Type B pancreatic cell (in vitro differentiated cells): ENCODE measurements at places on chromosomes 5 and 9. TPM values are rescaled to one million over a fixed set of nuclear protein-coding genes. Genes with fewer than 3 reads are reported as not detected.

DNA sequence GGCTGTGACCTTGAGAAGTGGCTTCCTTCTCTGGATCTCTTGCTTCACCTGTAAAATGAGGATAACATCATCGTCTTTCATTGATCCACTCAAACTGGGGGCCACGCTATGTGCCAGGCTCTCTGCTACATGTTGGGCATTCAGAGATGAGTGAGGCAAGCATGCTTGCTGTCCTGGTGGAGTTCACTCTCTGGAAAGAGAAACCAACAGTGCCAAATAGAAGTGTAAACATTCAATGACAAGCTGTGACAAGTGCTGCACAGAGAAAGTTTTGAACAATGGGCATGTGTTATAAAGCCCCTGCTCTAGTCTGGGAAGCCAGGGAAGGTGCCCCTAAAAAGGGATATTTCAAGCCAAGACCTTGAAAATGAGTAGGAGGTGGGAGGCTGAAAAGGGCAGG, 50.9 kb upstream of the AFAP1L1 start:
- DNase-seq, result no peak
- H3K36me3 ChIP-seq, result no peaks in the 10 kb centered on the region
- no peaks in the 10 kb centered on the region for H3K4me1 ChIP-seq
- H3K27ac ChIP-seq, result no peak overlapping the region

The VAV2 gene
- total RNA-seq, result 39.4 and 54.3 TPM in 2 replicates

GRCh38 chr5:102865510-102866236, 110.6 kb downstream of the PAM start:
- peaks cover 8% of the 10 kb centered on the region for H3K4me1 ChIP-seq
- peak overlapping the region; percentile 87 for H3K4me3 ChIP-seq
- H3K27ac ChIP-seq, result peak overlapping the region; percentile 70
- DNase-seq, result peak; percentile 73
- peaks cover 8% of the 10 kb centered on the region for H3K36me3 ChIP-seq

The IL9 gene
- not detected in 2 replicates for total RNA-seq

DNA sequence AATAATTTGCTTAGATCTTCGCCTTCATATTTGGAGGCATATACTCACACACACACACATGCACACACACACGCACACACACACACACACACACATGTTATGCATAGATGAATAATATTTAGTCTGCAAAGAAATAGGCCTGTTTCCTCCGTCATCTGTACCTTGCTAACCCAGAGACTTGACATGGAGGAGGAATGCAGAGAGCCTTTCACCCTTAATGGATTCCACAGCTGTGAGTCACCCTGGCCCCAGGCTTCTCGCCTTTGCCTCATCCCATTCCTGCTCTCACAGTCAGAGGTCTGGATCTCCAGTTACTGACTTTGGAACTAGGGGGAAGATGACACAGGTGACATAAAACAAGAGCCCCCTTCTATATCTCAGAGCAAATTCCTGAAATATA, 29.7 kb downstream of the ZNF462 start:
- DNase-seq, result no peak
- peaks cover 62% of the 10 kb centered on the region for H3K36me3 ChIP-seq
- peak overlapping the region; percentile 67 for H3K4me3 ChIP-seq
- H3K27me3 ChIP-seq, result no peaks in the 10 kb centered on the region
- H3K4me1 ChIP-seq, result peaks cover 60% of the 10 kb centered on the region

DNA sequence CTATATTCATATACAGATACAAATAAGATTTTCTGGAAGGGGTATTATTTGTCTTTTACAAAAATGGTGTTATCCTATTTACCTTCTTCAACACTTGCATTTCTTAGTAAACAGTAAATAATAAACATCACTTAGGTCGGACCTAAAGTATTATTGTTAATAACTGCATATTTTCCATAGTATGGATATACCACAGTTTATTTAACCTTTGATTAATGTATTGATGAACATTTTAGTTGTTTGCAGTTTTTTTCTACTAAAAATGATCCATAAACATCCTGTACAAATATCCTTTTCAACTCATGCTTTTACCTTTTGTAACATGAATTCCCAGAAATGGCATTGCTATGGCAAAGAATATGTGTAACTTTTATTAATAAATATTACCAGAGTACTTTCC, 83.4 kb downstream of the NDUFAF2 start:
- no peak for DNase-seq
- H3K4me1 ChIP-seq, result peaks cover 11% of the 10 kb centered on the region
- no peak overlapping the region for H3K27ac ChIP-seq
- no peak overlapping the region for H3K4me3 ChIP-seq
- no peaks in the 10 kb centered on the region for H3K27me3 ChIP-seq

The AK3 gene
- total RNA-seq, result 47.5 and 50.0 TPM in 2 replicates

DNA sequence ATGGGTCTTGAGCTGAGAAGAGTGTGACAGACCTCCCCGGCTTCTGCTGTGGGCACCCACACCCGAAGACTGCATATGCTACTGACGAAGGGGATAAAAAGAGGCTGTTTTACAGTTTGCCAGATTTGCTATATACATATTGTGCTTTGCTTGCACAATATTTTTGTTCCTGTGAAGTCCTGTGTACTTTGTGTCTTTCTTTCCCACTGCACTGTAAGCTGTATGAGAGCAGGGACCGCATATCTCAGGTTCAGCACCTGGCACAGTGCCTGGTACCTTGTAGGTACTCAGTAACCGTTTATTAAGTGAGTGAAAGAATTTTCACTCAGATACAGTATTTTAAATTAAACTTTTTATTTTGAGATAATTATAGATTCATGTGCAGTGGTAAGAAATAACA, 8.2 kb upstream of the GARNL3 start:
- peaks cover 13% of the 10 kb centered on the region for H3K36me3 ChIP-seq
- H3K27me3 ChIP-seq, result no peaks in the 10 kb centered on the region
- no peak overlapping the region for H3K4me3 ChIP-seq

The TRIM7 gene
- total RNA-seq, result 0.58 and 0.76 TPM in 2 replicates

- no peak overlapping the region for H3K27ac ChIP-seq
- DNase-seq, result no peak
- no peaks in the 10 kb centered on the region for H3K4me1 ChIP-seq
- peaks cover 27% of the 10 kb centered on the region for H3K27me3 ChIP-seq
Measured at GRCh38 chr9:112969730-112970129, 42.3 kb downstream of the ZNF883 start.

The SH3TC2 gene
- total RNA-seq, result 8.6 and 14.7 TPM in 2 replicates

The LCN2 gene
- 10.7 and 12.4 TPM in 2 replicates for total RNA-seq

DNA sequence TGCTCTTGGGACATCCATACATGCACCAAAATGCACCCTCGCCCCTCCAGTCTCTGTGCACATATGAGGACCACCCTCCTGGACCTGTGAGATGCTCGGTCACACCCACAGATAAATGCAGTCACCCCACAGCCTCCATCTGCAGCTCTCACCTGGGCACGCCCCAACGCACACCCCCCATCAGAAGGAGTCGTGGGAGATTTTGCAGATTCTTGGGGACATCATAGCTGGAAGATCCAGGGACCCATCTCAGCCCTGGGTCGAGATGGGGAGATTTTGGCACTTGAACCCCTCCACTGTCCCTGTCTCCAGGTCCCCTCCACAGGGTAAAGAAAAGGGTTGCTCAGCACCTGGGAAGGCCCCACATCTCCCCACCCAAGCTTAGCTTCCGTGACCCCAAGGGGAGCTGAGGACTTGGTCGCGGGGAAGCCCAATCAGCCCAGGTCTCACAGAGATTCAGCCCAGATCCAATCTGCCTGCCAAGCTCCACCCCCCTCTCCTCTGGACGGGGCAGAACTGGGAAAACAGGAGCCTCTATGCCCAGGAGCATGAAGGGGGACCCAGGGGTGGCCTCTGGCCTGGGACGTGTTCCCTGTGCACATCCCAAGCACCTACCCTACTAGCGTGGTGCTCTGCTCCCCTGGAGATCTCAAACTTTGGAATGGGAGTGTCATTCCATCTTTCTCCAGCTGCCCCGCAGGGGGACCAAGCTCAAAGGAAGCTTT, 89.2 kb upstream of the LMX1B start:
- no peak for DNase-seq
- H3K4me1 ChIP-seq, result peaks cover 20% of the 10 kb centered on the region
- no peak overlapping the region for H3K4me3 ChIP-seq
- peaks cover 81% of the 10 kb centered on the region for H3K27me3 ChIP-seq
- no peaks in the 10 kb centered on the region for H3K36me3 ChIP-seq

DNA sequence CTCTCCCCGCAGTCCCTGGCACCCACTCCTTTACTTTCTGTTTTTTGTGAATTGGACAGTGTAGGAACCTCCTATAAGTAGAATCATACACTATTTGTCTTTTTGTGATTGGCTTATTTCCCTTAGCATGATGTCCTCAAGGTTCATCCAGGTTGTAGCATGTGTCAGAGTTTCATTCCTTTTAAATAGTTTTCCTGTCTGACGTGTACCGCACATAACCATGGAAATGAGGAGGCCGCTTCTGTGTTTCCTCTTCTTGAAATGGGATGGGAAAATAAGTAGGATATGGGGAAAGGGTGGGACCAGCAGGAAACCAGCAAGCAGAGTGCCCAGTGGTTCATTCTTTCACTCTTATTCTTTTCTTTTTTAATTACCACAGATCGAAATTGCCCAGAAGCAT, 72.6 kb upstream of the ENTREP1 start:
- peaks cover 36% of the 10 kb centered on the region for H3K36me3 ChIP-seq
- no peaks in the 10 kb centered on the region for H3K4me1 ChIP-seq
- no peaks in the 10 kb centered on the region for H3K27me3 ChIP-seq
- no peak overlapping the region for H3K27ac ChIP-seq
- DNase-seq, result no peak
- no peak overlapping the region for H3K4me3 ChIP-seq

The CNTNAP3B gene
- total RNA-seq, result 4.5 and 29.7 TPM in 2 replicates

The PCDHA3 gene
- total RNA-seq, result 0.24 and 2.6 TPM in 2 replicates

DNA sequence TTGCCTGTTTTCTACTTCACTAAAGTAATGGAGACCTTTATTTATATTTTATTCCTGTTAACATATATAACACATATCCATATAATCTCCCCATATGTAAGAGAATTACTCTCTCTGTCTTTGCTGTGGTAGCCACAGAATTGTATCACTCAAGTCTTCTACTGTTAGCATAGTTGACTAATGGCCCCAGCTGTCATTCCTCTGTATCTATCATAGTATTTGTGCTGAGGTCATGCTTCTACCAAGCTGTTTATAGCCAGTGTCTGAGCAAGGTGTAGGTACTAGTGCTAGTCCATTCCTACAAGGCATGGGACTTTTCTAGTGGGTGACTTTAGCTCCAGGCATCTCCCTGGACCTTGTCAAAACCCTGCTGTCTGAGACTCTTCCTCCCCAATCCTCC, 244.1 kb downstream of the KIAA0825 start:
- peaks cover 11% of the 10 kb centered on the region for H3K4me1 ChIP-seq
- no peaks in the 10 kb centered on the region for H3K27me3 ChIP-seq
- DNase-seq, result no peak
- no peak overlapping the region for H3K27ac ChIP-seq
- H3K36me3 ChIP-seq, result peaks cover 4% of the 10 kb centered on the region

DNA sequence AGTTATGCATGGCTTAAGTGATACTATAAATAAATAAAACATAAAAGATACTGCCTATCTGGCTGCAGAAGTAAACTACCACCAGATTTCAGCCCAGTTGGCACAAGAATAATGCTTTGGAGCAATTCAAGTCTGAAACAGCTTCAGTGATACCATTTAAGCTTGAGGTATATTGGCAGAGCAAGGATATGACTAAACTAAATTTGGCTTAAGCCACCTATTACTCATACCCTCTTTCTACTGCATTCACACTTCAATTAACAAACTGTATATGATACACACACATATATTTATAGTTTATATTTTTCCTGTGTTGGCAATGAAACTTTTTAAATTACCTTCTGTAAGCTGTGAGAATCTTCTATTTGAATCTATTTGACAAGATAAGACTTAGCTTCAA, 431.9 kb downstream of the ANXA1 start:
- H3K27me3 ChIP-seq, result peaks cover 9% of the 10 kb centered on the region
- no peaks in the 10 kb centered on the region for H3K4me1 ChIP-seq
- no peak for DNase-seq
- H3K36me3 ChIP-seq, result no peaks in the 10 kb centered on the region
- H3K27ac ChIP-seq, result no peak overlapping the region

GRCh38 chr5:67106626-67107342, 89.8 kb downstream of the CD180 start:
- DNase-seq, result no peak
- H3K27me3 ChIP-seq, result no peaks in the 10 kb centered on the region
- H3K27ac ChIP-seq, result no peak overlapping the region
- H3K36me3 ChIP-seq, result peaks cover 31% of the 10 kb centered on the region
- peaks cover 20% of the 10 kb centered on the region for H3K4me1 ChIP-seq

DNA sequence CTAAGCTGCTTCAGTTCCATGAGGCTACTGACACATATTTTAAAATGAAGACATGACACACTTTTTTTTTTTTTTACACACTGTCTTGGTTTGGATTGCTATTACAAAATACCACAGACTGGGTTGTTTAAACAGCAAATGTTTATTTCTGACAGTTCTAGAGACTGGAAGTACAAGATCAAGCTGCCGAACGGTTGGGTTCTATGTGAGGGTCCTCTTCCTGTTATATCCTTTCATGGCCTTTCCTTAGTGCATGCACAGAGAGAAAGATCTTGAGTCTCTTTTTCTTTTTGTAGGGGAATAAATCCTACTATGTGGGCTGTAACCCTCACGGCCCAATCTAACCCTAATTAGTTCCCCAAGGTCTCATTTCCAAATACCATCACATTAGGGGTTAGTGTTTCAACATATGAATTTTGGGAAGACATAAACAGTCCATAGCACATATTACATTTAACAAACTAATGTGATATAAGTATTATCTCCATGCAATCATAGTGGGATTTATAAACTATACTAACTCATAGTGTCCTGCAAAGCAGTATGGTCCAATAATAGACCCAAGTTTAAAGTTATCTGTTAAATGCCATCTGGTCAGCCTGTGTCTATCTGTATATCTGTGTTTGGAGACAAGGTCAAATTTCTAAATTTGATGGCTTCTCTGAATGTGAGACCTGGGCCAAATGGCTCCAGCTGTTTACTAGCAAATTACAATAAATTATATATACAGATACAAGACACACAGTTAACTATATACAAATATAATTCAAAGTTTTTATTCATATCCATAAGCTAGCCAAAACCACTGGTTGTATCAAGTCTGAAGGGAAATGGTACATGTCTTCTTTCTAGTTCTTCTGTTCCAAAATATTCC, 90.3 kb upstream of the NREP start:
- H3K27me3 ChIP-seq, result peaks cover 3% of the 10 kb centered on the region
- no peak overlapping the region for H3K4me3 ChIP-seq
- H3K27ac ChIP-seq, result no peak overlapping the region
- H3K36me3 ChIP-seq, result no peaks in the 10 kb centered on the region

- no peak for DNase-seq
- peaks cover 12% of the 10 kb centered on the region for H3K4me1 ChIP-seq
- peaks cover 38% of the 10 kb centered on the region for H3K36me3 ChIP-seq
- no peaks in the 10 kb centered on the region for H3K27me3 ChIP-seq
Measured at GRCh38 chr9:86304236-86304730, 21.9 kb upstream of the ISCA1 start.

The SLC25A48 gene
- 3.3 and 8.2 TPM in 2 replicates for total RNA-seq

The LHX2 gene
- total RNA-seq, result 1.2 TPM in 1 of 2 replicates, not detected in the other

- no peak overlapping the region for H3K27ac ChIP-seq
- no peaks in the 10 kb centered on the region for H3K36me3 ChIP-seq
- no peak for DNase-seq
Measured at GRCh38 chr5:71982717-71983395, 124.4 kb upstream of the MAP1B start.

DNA sequence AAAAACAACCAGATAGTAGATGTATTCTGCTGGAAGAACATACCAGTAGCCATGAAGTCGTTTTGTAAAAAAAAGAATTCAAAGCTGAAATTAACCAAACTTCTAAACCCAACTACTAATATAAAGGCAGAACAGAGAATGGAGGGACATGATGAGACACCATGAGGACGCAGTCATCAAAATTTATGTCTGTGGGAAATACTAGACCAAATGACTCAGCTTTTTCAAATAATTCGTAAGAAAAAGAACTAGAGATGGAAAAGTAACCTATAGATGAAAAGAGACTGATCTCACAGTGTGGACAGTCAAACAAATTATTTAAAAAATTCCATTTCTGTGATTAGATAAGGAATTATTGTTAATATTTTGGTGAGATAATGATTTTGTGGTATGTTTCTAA, 10.3 kb downstream of the TTC23L start:
- H3K27me3 ChIP-seq, result peaks cover 3% of the 10 kb centered on the region
- no peak for DNase-seq
- peaks cover 14% of the 10 kb centered on the region for H3K36me3 ChIP-seq
- no peak overlapping the region for H3K27ac ChIP-seq
